OCI-LY7 (cell line): ENCODE measurements at places on chromosomes 13 and 19. TPM values are rescaled to one million over a fixed set of nuclear protein-coding genes. Genes with fewer than 3 reads are reported as not detected.

- no peak for DNase-seq
Observed at GRCh38 chr13:21310220-21310619, 133.8 kb downstream of the MRPL57 start.

DNA sequence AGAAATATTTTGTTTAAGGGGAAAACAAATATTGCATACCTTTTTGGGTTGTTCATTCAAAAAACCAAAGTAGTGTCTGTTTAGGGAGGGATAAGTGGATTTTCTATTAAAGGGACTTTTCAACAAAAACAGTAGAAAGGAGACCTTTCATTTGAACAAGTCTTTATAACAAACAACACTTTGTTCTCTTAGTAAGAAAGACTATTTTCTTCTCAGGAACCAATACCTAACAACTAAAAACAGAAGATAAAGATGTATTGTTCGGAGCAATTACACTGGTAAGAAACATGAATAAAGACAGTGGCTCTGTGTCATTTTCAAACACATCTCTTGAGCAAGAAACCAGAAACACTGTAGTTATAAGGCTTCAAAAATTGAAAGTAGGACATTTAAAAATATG, 1610.1 kb upstream of the PCDH20 start:
- DNase-seq = no peak

- no peak for DNase-seq
Observed at GRCh38 chr13:42101821-42102585, 53.6 kb downstream of the DGKH start.

DNA sequence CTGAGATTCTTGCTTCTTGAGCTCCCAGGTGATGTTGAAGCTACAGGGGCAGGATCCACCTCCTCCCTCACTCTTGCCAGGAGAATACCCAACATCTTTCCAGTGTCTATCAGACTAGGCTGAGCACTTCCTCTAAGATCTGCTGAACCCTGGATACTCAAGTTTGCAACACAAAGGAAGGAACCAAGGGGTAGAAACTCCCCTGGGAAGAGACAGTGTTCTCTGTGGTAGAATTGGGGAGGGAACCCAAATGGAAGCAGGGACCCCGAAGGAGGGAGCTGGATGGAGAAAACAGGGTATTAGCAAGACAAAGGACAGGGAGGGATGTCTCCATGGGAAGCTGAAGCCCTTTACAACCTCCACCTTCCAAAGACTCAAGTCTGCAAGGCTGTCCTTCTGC, 117.6 kb downstream of the DNAJC15 start:
- no peak for DNase-seq

DNA sequence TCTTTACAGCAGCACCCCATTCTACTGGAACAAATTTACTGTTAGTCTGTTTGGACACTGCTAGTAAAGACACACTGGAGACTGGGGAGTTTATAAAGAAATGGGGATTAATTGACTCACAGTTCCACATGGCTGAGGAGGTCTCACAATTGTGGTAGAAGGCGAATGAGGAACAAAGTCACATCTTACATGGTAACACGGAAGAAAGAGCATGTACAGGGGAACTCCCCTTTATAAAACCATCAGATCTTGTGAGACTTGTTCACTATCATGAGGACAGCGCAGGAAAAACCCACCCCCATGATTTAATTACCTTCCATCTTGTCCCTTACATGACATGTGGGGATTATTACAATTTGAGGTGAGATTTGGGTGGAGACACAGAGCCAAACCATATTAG, 1204.2 kb downstream of the SLITRK1 start:
- DNase-seq = no peak

The FUT3 gene
- total RNA-seq = 0.63 TPM in 1 of 2 replicates, not detected in the other

The PGLYRP2 gene
- total RNA-seq = not detected in 2 replicates

The SLC25A41 gene
- total RNA-seq = not detected in 2 replicates

The ZBTB32 gene
- not detected in 2 replicates for total RNA-seq
